CD4-positive, alpha-beta T cell treated with Interleukin-6 for 4 hours (primary cell): ENCODE measurements at places on chromosomes 7 and 10.

DNA sequence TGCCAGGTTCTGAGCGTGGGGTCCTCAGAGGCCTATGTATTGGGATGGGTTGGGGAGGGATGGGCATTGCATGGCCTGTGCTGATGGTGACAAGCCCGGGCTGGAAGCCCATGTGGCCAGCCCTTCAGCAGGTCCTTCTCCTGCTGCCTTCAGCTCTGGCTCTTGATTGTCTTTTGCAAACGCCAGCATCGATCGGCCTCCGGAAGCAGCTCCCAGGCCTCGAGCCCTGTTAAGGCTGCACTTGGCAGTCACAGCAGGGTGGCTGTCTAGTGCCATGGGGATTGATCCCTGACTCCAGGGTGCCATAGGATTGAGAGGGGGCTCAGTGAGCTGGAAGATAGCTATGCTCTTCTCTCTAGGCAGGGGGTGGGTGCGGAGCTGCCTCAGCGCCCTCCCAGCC is 51.4 kb downstream of the CDH23 start:
- no peak for DNase-seq

- peak; percentile 63 for DNase-seq
Measured at GRCh38 chr10:17617031-17617911, at the start of gene HACD1. HACD1 (minus strand) TSS chr10:17617374; CDS start chr10:17617339, 35 bp downstream.

GRCh38 chr7:139691253-139691781 is 86.5 kb downstream of the HIPK2 start:
- DNase-seq, result no peak

GRCh38 chr10:128008521-128009250 is 101.8 kb downstream of the PTPRE start:
- no peak for DNase-seq

GRCh38 chr10:98313598-98313997 is 45.6 kb upstream of the LOXL4 start:
- DNase-seq, result no peak

GRCh38 chr7:80681272-80681885 is 42.9 kb downstream of the CD36 start:
- DNase-seq, result no peak

GRCh38 chr10:35607475-35608327 is 2.6 kb downstream of the GJD4 start:
- DNase-seq, result no peak

DNA sequence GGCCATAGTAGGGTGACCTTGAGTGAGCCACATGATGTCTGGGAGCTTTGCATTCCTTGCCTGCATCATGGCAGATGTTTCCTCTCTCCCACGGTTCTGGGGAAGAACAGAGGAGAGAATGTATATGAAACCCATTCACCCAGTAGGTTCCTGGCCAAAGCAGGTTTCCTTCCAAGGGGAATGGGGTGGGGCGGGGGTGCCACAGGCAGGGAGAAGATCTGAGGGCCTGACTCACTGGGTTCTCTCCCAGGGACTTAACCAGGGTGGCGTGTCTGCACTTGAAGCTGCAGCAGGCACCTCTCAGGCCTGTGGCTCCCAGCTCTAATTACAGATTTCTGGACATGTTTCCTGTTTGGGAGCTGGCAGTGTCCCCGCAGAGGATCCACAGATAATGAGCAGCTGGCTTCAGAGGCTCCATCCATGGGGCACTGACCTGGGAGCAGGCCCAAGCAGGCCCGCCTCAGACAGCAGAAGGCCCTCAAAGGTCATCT is 50.2 kb upstream of the ZMIZ1 start:
- DNase-seq, result no peak

GRCh38 chr10:118980135-118980865 is 49.2 kb upstream of the NANOS1 start:
- DNase-seq, result no peak

GRCh38 chr10:100413173-100413572 is 49.6 kb upstream of the WNT8B start:
- no peak for DNase-seq

DNA sequence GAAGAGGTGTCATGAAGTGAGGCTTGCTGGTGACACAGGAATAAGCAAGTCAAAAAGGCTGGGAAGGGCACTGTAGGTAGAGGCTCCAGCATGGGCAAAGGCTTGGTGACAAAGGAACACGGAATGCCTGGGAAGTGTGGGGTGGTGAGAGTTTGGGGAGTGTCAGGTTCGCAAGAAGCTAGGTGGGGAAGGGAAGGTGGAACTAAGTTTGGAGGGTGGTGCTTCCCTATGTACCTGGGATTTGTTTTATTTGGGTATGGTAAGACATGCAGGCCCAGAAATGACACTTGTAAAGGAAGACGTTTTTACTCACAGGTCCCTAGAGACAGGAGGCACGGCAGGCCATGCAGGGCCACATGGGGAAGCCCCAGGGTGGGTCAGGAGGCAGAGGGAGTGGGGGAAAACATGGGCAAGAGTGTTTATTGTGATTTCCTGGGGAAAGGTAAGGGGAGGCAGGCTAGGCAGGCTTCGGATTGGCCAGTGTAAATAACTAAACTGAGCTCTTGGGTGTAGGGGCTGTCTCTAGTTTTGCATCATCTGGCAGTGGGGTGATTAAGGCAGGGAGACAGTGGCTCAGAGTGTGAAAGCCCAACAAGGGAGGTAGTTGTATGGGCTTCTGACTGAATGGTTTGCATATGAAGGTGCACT is 52.1 kb downstream of the SH2D4B start:
- no peak for DNase-seq

- no peak for DNase-seq
Measured at GRCh38 chr7:141847996-141848395, 6.7 kb upstream of the PRSS37 start.

DNA sequence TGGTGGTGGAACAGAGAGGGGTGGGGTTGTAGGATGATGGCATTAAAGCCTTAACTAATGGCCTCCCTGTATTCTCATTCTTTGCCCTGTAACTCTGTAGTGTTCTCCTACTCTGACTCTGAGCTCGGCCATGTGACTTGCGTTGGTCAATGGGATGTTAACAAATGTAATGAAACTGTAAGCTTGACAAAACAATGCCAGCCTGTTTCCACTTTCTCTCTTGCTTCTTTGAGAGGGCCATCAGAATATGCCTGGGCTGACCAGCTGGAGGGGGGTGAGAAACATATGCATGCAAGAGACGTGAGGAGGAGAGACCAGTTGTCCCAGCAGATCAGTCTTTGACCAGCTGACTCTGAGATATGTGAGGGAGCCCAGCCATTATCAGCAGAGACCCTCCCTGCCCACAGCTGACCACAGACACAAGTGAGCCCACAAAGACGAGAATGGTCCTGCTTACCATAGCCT is 100.6 kb downstream of the ICA1 start:
- DNase-seq, result no peak

- no peak for DNase-seq
Measured at GRCh38 chr10:103791858-103792257, 63.5 kb downstream of the SH3PXD2A start.

- no peak for DNase-seq
Measured at GRCh38 chr10:76735866-76736265, 901.7 kb downstream of the KCNMA1 start.

- DNase-seq, result no peak
Measured at GRCh38 chr10:96269438-96270300, 1.7 kb downstream of the BLNK start.

- DNase-seq, result no peak
Measured at GRCh38 chr10:491667-492424, 197.6 kb downstream of the DIP2C start.

- peak; percentile 24 for DNase-seq
Measured at GRCh38 chr7:953547-954327, 743 bp downstream of the ADAP1 start.

DNA sequence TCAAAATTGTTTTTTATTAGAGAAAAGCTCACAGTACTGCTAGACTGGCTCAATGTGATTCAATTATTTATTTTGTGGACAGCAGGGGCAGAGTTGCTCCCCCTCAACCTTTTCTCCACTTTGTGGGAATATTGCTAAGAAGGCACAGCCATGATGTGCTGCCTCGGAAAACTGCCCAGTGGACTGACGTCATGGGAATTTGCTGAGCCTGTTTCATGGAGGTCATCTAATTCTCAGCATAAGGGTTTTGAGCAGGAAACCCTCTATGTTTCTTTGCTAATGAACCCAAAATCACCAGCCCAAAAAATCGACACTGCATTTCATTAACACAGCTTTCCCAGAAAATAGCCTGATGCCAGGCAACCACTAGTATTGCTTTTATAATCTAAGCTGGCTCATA is 228.8 kb upstream of the FAM3C start:
- DNase-seq, result no peak

- no peak for DNase-seq
Measured at GRCh38 chr10:132036887-132037675, 28.7 kb upstream of the JAKMIP3 start.

- DNase-seq, result no peak
Measured at GRCh38 chr7:81584667-81585066, 185.2 kb downstream of the HGF start.

DNA sequence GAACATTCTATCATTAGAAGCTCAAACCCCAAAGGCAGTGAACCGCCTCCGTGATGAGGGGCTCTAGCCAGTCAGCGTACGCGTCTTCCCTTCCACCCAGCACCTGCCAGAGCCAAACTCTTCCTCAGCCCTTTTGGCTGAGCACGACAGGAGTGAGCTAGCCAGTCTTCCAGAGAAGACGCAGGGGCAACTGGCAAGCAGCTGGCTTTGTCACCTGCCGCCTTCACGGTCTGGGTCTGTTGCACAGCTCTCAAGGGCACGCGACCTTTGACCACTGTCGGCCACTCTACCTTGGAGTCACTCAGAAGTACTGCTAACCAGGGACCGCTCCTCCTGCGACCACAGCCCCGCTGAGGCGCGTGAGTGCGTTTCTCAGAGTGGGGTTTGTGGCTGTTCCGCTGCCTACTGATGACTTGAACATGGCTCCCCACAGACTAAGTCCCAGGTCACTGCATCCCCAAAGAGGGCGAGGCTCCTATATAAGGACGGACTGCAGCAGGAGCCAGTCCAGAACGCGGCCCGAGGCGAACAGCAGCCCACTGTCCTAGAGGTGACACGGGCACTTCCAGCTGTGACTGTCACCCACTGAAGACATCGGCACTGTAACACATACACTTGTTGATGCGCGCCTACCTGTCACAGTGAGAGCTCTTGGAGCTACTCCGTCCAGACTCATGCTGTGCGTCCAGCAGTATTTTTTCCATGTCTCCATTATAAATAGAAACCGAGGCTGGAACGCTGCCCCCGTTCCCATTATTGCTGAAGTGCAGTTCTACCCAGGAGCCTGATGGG is 8.4 kb downstream of the BNIP3 start:
- DNase-seq, result peak; percentile 38
